Progenitor cell of endocrine pancreas (in vitro differentiated cells): ENCODE measurements at places on chromosomes 1 and 21.

- DNase-seq = no peak
Observed at GRCh38 chr1:54927472-54928240, 40.7 kb upstream of the DHCR24 start.

GRCh38 chr1:85240174-85240601 is 19.3 kb downstream of the C1orf52 start:
- no peak for DNase-seq

DNA sequence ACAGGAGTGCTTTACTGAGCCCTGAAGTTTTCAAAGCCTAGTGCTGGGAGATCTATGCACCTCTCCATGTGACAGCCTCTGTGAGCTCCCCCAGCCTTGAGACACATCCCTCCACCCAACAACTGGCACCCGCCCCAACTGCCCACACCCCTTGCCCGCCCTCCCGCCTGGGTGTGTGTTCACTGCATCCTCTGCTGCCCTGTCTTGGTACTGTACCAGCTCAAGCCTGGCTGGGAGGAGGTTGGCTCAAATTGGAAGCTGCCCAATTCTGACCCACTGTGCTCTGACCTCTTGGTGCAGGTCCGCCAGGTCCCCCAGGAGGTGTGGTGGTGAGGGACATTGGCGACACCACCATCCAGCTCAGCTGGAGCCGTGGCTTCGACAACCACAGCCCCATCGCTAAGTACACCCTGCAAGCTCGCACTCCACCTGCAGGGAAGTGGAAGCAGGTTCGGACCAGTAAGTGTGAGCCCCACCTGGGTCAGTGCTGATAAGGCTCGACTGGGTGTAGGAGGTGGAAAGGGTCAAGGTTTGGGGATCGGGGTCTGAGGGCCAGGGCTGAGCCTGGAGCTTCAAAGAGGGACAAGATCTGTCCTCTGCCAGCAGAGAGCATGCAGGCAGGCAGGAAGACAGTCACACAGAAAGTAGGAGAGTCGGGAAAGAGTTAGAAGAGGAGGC is 18.0 kb downstream of the TMEM81 start:
- no peak for DNase-seq

DNA sequence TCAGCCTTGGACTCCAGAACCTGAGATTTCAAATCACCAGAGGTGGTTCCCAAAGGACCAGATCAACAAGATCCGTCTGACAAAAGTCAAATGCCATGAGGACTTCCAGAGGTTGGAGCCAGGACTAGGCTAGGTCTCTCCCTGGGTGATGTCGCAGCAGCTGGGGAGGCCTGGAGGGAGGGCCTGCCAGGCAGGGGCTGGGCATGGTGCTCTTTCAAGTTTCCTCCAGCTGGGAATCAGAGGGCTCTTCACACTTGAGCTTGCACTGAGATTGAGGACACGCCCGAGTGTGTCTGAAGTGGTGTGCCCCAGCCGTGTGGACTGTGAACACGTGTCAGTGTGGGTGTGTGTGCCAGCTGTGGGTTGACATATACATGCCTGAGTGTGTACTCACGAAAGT is 21.3 kb upstream of the RSPO1 start:
- no peak for DNase-seq

- no peak for DNase-seq
Observed at GRCh38 chr1:166740668-166741276, 98.5 kb upstream of the POGK start.
